ENCODE measurements at places on chromosomes 2 and 18. TPM values are rescaled to one million over a fixed set of nuclear protein-coding genes. Genes with fewer than 3 reads are reported as not detected.
A peak's percentile ranks its signal among the peaks of the same experiment; 100 is the strongest.

NCKAP1 gene
- total RNA-seq = 8.7 TPM

PMAIP1 gene
- total RNA-seq = 83.6 TPM

KCNE4 gene
- not detected for total RNA-seq

ZNF532 gene
- total RNA-seq = 6.1 TPM

SANBR gene
- total RNA-seq = 3.7 TPM

BOLL gene
- not detected for total RNA-seq

ACKR3 gene
- 1.6 TPM for total RNA-seq

CCDC121 gene
- 0.58 TPM for total RNA-seq

CRIM1 gene
- 10.7 TPM for total RNA-seq

- no peak for DNase-seq
Observed at GRCh38 chr2:101815739-101816391, 118.4 kb downstream of the MAP4K4 start.

DNA sequence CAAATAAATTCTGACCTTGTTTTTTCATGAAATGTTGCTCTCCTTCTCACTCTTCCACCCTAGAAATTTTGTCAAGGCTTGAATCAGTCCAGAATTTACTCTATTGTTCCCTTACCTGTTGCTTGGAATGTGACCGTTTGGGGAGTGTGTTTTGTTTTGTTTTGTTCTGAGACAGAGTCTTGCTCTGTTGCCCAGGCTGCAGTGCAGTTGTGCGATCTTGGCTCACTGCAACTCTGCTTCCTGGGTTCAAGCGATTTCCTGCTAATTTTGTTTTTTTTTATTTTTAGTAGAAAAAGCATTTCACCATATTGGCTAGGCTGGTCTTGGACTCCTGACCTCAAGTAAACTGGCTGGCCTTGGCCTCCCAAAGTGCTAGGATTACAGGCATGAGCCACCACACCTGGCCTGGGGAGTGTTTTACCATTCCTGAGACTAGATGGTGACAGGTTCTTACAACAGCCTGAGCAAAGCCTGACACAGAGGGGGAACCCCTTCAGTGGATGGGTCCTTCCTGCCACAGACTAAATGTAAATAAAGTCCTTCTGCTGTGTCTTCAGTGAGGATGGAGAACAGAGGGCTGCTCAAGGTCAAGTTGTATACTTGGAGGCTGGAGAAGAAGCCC lies 52.0 kb downstream of the HAUS1 start:
- DNase-seq = no peak

GRCh38 chr2:214410918-214411554 lies at the start of gene VWC2L:
VWC2L (plus strand) TSS chr2:214411054; CDS start chr2:214414194, 3,140 bp downstream.
- DNase-seq = no peak

- no peak for DNase-seq
Observed at GRCh38 chr2:221610675-221611074, 38.6 kb upstream of the EPHA4 start.

- no peak for DNase-seq
Observed at GRCh38 chr2:223865907-223866508, 28.6 kb upstream of the AP1S3 start.

DNA sequence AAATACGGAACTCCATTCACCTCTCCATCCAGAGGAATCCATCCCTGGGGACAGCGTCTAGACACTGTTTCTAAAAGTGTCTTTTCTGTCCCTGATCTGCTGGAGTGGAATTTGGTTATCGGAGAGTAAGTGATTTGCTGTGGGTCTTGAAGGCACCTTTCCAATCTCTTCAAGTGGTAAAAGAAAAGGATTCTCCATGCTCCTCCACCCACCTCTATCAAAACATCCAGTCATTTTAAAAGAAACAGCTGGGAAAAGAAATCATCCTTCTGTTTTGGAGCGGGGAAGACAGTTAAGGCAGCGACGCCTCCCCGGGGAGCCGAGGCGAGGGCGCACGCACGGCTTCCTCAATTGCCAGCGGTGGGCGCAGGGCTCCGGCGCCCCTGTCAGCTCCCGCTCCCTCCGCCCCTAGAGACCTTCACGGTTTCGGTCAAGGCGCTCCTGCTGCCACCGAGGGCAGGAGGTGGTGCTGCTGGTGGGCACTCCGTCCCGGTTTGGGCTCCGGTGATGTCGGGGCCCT lies 547 bp downstream of the SLC35F5 start:
- DNase-seq = peak; percentile 10

- peak; percentile 16 for DNase-seq
Observed at GRCh38 chr2:9002637-9003365, 683 bp downstream of the MBOAT2 start.

DNA sequence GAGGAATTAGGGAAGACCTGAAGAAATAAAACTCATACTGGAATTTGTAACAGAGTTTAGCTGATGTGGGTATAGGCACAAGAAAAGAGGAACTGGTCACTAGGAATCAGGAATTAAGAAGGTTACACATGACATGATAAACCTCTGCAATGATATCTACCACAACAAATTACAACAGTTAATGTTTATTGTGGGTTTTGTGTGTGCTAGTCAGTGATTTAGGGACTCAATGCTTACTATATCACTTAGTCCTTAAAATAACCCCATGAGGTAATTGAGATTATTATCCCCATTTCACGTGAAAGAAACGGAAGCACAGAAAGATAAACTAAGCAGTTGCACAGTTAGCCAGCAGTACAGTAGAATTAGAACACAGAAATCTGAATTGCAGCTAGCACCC lies 415.8 kb upstream of the ZEB2 start:
- DNase-seq = no peak

DNA sequence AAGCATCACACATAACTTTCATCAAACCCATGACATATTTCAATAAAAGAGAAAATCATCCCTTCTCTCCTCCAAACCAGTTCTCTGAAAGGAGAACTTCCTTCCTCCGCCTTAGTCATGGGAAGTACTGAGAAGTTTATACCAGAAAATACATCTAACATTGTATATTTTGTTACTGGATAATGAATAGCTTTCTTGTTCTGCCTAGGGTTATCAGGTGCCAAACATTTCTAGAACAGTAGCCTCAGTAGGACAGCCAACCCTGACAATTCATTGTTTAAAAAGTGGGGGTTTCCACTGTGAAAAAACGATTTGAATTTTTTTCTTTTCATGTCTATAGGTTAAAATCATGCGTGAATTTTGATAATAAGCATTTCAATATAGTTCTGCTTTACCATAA lies 16.0 kb upstream of the DAW1 start:
- DNase-seq = no peak

- DNase-seq = no peak
Observed at GRCh38 chr2:104312684-104313083, 541.2 kb upstream of the POU3F3 start.

GRCh38 chr18:7879717-7880116 lies 312.6 kb downstream of the PTPRM start:
- DNase-seq = no peak

DNA sequence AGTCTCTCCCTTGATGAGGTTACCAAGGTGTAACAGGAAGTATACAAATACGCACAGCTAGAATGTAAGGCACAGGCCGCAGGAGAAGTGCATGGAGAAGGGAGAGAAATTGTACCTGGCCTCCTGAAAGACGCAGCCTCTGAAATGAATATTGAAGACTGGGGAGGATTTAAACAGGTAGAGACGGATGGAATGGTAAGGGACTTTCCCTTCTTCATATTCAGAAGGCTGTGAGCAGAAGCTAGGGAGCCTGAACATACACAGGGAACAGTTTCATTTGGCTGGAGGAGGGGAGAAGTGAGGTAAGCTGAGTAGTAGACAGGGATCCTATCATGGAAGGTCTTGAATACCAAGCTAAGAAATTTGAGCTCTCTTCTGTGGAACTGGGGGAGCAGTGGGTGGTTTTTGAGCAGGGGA lies 112.7 kb downstream of the ANKRD44 start:
- DNase-seq = no peak

GRCh38 chr2:144211826-144212225 lies 308.1 kb downstream of the ZEB2 start:
- no peak for DNase-seq

DNA sequence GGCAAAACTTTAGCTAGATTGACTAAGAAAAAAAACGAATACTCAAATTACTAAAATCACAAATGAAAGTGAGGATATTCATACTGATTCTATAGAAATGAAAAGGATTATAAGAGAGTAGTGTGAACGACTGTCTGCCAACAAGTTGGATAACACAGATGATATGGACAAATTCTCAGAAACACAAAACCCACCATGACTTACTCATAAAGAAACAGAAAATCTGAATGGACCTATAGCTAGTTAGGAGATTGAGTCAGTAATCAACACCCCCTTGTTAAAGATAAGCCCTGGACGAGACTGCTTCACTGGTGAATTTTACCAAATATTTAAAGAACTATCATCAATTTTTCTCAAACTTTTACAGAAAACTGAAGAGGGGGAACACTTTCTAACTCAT lies 108.8 kb upstream of the TMEM200C start:
- no peak for DNase-seq

DNA sequence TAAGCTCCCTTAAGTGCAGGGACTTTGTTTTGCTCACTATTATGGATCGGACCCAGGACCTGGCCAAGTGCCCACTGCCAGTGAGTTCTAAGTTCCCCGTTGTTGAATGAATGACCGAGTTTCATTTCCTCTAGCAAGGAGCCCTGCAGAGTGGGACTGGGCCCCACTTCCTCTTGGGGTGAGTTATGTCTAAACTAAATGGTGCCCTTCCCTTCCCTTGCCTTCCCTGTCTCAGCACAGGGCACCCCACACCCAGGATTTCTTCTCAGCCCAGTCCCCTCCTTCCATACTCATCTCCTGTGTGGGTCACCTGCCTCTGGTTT lies 195.3 kb upstream of the HS6ST1 start:
- no peak for DNase-seq

DNA sequence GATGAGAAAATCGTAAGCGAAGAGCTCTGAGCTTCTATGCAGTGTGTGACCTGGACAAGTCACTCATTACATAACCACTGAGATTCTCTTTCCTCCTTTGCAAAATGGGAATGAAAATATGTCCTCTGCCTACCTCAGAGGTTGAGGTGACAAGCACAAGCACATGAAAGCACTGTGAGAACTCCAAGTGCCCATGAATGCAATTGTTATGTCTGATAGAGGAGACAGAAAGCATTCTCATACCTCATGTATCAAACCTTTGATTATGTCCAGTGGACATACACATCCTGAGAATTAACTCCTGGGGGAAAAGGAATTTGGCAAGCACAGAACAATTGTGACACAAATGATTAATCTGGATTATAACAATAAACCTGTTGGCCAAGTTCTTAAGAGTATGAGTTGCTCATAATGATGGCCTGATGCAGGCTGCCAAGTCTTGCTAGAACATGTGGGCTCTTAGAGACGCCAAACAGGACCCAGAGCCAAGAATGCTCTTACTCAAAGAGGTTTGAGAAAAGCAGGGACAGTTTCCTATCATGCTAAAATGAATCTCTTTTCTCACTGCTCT lies 8.5 kb upstream of the RMDN2 start:
- no peak for DNase-seq

DNA sequence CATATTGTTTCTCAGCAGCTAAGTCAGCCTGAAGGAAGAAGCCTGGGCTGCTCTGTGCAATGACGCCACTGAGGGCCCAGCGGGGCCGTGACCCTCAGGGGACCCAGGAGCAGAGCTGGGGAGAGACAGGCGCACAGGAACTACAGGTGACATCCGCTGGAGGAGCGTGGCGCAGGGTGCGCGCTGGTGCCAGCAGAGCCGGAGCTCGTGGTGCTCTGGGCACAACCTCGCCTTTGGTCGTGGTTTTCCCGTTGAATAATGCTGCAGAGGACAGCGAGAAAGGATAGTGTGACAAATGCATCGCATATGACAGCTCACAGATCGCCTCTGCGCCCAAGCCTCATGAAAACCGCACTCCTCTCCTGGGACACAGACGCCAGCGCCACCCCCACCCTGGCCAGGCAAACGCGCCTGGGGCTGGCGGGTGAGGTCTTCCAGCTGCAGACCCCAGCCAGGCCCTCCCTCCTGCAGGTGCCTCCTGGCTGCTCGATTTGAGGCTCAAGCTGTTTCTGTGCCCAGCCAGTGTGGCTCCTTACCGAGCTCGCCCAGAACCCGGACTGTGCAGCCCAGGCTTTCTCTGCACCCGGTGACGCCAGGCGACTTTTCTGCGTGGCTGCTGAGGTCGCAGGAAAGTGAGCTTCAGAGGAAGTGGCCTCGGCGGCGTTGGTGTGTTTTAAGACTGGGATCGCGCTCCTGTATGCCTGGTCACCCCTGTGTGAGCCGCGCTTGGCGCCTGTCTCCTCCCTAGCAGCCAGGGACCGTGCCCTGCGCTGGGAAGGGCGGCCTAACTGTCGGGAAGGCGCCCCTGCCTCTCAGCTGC lies 583.1 kb upstream of the HS6ST1 start:
- no peak for DNase-seq

DNA sequence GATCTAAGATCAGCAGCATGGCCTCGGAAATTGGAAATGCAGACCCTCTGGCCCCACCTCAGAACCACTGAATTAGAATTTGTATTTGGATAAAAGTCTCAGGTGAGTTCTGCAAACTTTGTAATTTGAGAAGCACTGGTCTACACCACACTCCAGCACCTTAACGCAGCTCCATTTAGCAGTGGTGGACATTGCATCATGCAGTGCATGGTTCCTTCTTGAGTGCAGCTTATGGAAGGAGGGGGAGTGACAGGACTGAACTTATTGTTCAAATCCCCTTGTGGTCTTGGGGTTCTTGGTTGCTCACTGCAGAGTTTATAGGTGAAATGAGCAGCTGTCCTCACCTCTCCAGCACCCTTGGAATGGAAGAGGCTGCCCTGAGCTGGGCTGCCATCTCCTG lies 17.4 kb upstream of the STEAP3 start:
- DNase-seq = no peak

DNA sequence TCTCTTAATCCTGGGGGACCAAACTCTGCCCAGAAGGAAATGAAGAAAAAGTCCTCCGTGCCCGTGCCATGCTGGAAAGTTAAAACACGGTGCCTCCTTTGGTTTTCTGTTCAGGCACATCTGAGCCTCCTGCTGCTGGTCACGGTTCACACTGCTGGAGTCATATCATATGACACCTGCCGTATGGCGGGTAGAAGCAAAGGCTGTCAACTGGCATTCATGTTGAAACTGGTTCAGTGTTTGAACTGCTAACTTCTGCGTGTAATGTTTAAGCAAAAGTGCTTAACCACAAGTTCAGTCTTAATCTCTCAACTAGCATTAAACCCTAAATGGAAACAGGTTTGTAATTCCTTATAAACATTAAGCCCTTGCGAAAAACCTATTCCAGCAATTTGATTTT lies 3.1 kb downstream of the STK39 start:
- DNase-seq = peak; percentile 45

DNA sequence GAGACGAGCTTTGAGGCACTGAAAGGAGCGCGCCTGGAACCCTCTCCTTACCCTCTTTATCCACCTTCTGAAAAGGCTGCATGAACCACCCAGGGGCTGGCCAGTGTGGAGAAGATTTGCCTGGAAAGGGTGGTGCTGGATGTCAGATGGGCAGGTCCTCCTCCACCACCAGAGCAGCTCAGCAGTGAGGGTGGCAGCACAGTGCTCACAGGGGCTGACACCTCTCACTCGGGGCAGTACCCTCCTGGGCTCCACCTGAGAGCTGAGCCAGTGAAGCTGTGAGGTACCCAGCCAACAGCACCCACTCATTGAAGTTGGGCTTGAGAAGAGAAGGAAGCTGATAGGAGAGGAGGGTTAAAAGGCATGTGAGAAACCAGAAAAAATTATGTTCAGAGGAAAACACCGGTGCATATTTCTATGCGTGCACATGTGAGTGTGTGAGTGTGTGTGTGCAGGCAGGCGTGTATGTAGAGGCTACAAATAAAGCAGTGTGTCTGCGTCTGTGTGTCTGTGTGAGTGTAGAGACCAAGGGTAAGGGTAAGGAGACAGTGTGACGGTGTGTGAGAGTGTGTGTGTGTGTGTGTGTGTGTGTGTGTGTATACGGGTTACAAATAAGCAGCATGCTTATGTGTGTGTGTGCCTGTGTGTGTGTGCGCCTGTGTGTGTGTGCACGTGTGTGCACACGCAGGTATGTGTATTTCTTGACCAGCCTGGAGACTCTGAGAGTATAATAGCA lies 40.7 kb downstream of the TEX44 start:
- no peak for DNase-seq

- no peak for DNase-seq
Observed at GRCh38 chr18:59559528-59559927, 137.7 kb downstream of the CCBE1 start.
